Effector CD4-positive, alpha-beta T cell (primary cell): ENCODE measurements at places on chromosomes 6 and 20.
A peak's percentile ranks its signal among the peaks of the same experiment; 100 is the strongest.

DNA sequence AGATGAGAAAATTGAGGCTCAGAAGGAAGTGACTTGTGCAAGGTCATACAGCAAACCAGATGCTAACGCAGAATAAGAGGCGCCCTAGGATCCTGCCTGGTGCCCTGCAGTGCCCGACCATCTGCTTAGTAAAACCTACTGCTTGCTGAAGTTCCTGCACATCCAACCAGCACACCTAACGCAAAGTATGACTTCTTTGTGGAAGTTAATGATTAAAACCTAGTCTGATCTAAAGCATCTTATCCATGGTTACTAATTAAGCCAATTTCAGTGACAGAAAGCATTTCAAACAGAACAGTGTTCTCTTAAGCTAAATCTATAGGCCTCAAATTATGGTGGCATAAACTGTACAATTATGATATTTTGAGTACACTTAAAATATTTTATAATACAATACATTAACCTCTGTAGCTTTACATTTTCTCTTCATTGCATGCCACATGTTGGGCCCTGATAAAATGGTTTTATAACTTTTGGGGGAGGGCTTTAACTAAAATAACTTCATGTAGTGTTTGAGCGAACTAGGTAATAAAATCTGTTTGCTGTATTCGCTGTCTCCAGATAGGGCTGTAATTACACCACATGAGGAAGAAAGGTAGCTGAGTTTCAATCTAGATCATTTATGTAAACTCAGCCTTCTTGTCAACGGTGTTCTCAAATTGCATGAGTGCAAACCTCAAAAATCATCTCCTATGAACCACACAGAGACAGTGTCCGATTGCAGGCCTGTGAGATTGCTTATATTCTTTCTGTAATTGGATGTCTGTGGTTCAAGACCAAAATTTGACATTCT lies 37.5 kb upstream of the BEND3 start:
- DNase-seq = no peak

GRCh38 chr6:14964556-14965270 lies 281.2 kb upstream of the JARID2 start:
- DNase-seq = no peak

DNA sequence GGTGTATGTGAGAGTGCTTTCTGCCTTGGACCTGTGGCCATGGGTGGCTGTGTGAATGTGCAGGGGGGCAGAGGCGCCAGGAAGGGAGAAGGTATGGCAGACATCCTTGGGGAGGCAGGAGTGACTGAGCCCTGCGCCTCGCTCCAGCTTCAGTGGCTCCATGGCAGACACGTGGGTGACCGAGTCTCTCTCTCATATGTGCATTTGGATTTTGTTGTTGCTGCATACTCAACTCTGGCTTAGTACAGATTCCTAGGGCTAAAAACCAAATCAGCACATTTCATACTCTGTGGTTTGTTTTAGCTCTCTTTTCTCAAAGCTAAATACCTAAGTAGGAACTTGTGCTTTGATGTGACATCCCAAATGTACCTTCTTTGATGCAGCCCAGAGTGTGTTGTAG lies 97.6 kb downstream of the DTD1 start:
- no peak for DNase-seq

DNA sequence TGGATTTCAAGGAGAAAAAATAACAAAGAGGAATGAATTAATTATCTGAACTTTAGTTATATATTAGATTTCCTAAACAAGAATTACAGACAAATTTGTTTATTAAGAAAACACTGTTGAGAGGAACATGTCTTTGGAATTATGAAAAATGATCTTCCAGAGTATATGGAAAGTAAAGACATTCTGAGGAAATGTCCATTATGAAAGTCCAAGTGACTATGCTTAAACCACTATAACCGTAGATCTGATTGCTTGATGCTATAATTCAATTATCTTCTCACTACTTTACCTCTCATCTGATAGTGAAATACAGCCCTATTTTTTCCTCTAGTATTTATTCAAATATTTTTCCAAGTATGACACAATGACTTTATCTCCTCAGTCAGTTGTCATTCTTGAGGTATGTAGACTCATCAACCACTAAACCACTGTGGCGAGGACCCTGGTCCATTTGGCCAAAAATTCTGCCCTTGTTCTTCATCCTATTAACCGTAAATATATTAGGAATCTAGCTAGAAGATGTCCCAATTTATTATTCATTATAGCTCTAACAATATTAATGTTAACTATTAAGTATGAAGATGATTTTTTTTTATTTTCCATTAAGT lies 37.3 kb upstream of the AHI1 start:
- DNase-seq = no peak

GRCh38 chr6:160358225-160359119 lies 10.3 kb downstream of the SLC22A3 start:
- DNase-seq = no peak

DNA sequence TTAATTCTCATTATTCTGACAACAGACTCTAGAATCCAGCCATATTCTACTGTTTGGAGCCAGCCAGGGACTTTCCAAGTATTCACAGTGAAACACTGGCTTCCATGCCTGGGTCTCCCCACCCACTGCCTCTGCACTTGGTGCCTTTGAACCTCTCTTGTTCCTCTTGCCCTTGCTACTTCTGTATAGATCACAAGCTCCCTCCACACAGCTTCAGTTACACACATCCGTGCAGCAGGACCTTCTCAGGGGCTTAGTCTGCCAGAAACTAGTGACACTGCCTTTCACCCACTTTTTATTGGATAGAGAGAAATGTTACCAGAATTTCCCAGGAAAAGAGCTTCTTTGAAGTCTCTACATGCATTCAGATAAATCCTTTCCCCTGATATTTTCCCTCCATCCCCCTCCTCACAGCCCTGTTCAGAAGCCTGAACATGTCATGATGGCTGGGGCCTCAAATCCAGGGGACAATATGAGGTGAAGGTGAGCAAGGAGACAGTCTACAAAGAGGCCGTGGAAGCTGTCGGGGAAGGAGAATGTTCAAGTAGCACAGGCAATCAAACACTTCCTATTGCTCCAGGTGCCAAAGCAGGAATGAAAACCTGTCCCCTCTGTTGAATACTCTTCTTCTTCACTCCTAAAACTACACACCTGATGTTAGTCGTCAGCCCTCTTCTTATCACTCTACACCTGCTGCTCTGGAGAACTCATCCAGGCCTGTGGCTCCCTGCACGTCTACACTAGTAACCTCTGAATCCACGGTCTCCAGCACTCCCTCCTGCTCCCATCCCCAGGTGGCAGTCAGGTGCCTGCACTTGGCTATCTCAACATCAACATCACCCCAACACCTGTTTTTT lies 20.2 kb upstream of the HLA-DOA start:
- DNase-seq = no peak

DNA sequence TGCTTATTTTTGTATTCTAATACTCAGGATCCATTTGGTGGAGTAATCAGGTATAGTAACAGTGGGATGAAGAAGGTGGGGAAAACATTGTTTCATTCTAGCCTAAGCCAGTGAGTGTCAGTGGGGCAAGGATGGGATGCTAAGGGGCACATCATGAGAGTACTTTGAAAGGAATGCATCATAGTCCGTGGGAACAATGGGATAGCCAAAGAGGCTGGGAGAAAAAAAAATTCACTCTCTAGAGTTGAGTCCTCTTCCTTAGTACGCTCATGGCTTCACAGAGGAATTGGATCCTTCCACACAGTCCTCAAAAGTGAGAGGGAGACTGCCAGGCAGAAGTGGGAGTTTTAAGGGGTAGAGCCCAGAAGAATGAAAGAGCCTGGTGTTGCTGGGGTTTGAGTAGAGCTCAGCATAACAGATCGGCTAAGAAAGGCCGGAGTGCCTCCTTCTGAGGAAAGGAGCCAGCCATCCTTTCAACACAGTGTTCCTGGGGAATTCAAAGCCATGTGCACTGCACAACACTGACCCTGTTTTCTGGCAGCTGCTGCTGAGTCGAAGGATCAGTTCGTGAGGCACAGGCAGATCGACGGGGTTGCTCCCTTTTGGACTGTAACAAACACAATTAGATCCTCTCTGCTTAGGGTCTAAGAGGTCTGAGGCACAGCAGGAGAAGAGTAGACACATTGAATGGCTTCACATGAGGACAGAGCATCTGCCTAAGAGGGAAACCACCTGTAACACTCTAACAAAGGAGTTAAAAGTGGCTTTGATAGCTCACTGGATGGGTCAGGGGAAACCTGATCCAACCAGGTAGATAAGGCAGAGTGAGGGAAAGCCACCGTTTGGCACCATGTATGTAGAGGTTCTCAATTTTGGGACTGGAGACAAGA lies 61.2 kb downstream of the ELOVL5 start:
- DNase-seq = no peak

- no peak for DNase-seq
Measured at GRCh38 chr6:44439270-44440045, 52.0 kb downstream of the CDC5L start.

- no peak for DNase-seq
Measured at GRCh38 chr6:116476002-116476678, 15.0 kb downstream of the CALHM6 start.

- DNase-seq = no peak
Measured at GRCh38 chr20:57685146-57685758, 24.6 kb downstream of the PMEPA1 start.

- no peak for DNase-seq
Measured at GRCh38 chr6:44556046-44556445, 168.5 kb downstream of the CDC5L start.

- no peak for DNase-seq
Measured at GRCh38 chr6:23713211-23713610, 412.8 kb upstream of the NRSN1 start.

- peak; percentile 47 for DNase-seq
Measured at GRCh38 chr20:34129518-34130162, 17.6 kb upstream of the EIF2S2 start.

GRCh38 chr6:49479308-49479970 lies 16.3 kb downstream of the CENPQ start:
- DNase-seq = no peak

- DNase-seq = no peak
Measured at GRCh38 chr6:43982084-43982625, 145.1 kb downstream of the MRPL14 start.

- no peak for DNase-seq
Measured at GRCh38 chr20:16712511-16712947, 17.3 kb upstream of the SNRPB2 start.

DNA sequence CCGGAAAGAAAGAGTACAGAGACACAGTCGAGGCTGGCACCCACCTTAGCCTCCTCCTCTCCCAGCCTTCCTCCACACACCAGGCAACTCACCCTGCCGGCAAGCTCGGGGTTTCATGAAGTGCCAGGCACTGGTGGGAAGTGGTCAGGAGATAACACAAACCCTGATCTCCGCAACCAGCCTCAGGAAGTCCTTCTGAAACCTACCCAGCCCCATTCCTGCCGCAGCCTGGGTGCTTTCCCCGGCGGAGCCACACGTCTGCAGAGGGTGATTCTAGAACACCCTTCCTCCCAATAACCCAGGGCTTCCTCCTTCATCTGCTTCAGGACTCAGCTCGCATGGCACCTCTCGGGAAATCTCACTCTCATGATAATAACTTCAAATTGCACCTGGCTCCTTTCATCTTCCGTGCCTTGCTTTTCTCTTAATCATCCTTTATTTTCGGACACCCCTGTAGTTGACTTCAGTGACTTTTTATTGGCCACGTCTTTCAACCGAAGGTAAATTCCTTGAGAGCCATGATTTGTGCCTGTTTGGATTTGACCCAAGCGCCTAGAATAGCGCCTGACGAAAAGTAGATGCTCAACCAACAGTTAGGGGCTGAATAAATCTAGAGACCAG lies 8.7 kb upstream of the HLA-E start:
- peak; percentile 54 for DNase-seq

DNA sequence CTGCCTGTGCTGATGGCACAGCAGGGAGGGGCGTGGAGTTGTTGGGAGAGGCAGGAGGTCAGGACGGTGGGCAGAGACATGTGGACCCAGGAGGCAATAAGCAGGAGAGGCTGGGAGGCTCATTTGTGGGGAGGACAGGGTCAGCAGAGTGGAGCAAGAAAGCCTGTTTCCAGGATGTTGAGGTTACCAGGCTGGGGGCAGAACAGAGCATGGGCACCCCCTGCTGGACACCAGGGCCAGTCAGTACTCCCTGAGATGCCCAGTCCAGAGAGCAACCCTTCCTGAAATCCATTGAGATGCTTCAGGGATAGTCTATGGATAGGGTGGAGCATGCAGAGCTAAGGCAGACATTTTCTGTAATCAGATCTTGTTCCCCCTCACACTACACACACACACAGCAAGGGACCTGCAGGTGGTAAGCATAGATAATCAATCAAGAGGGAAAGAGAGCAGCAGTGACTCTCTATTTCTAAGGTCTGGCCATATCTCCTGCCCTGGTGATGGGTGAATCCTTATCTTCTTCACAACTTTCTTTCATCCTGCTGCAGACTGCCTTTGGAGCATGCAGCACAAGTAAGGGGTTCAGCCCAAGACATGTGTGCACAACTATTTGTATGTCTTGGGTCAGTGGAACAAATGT lies 41.7 kb downstream of the MOCS1 start:
- no peak for DNase-seq

- no peak for DNase-seq
Measured at GRCh38 chr6:112503091-112503596, 156.0 kb downstream of the RFPL4B start.

DNA sequence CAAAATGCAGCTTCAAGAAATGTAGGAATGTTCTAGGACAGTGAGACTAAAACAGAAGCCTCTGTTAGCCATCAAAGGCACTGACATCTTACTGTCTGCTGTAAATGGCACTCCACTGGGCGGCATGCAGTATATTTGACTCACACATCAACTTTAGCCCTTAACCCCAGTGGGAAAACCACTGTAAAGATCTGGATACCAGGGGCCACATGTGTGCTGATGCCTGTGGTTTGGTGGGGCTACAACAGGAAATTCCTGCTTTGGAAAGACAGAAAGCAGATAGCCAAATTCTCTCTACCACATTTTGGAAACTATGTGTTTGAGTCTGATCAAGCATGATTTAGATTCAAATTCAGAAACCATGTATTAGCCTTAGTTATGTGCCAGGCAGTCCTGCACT lies 4.3 kb downstream of the PFDN4 start:
- no peak for DNase-seq

- no peak for DNase-seq
Measured at GRCh38 chr6:106421496-106421895, 61.0 kb downstream of the CRYBG1 start.

- no peak for DNase-seq
Measured at GRCh38 chr6:149026530-149026942, 279.7 kb downstream of the UST start.

DNA sequence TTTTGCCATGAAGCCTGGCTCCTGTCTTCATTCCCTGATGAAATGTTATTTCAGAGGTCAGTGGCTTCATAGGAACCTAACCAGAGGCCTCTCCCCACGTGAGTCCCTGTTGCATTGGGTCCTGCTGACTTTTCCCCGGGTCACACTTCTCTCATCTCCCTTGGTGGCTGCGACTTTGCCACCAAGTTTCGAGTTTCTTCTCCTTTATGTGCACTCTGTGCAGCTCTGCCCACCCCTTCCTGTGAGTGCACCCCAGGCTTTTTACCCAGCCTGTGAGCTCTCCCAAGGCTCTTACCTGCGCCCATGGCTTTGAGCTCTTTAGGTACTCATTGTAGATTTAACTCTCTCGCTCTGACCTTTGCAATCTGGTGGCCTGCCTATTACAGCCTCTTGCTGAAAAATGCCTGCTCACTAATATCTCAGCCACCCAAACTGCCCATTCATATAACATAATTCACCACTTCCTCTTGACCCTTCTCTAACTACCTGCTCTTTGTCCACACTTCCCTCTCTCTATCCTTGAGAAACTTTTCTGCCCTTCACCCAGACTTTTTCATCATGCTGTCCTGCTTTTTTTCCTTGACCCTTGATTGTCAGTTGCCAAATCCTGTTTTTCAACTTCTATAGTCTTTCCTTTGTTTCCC lies 105.9 kb downstream of the SASH1 start:
- no peak for DNase-seq
